Stimulated activated CD4-positive, alpha-beta T cell treated with anti-CD3 and anti-CD28 coated beads, Interleukin-4, amount 100 ng/mL, for 24 hours (primary cell): ENCODE measurements at places on chromosomes 3 and 15.

GRCh38 chr3:150237490-150237889, 170.6 kb upstream of the TSC22D2 start:
- no peak for DNase-seq

- peak; percentile 36 for DNase-seq
Observed at GRCh38 chr15:52730173-52730572, 51.0 kb upstream of the ATOSA start.

- no peak for DNase-seq
Observed at GRCh38 chr3:58234516-58234931, 3.1 kb upstream of the ABHD6 start.

DNA sequence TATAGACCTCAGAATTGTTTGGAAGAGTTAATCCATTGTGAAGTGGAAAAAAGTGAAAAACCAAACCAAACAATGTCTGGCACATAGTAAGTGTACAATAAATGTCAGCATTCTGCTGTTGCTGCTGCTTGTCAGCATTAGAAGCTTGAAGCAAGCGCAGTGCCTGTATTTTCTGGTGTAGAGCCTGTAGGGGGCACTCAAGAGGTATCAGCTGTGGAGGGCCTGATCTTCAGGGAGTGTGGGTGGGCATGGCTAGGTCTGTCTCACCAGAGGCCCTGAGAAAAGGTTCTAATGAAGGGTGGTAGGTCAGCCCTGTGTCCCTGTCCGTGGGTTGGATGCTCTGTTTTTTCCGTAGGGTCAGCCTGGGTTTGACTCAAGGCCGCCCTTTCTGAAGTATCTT, 3.6 kb downstream of the ADAMTSL3 start:
- DNase-seq, result no peak

DNA sequence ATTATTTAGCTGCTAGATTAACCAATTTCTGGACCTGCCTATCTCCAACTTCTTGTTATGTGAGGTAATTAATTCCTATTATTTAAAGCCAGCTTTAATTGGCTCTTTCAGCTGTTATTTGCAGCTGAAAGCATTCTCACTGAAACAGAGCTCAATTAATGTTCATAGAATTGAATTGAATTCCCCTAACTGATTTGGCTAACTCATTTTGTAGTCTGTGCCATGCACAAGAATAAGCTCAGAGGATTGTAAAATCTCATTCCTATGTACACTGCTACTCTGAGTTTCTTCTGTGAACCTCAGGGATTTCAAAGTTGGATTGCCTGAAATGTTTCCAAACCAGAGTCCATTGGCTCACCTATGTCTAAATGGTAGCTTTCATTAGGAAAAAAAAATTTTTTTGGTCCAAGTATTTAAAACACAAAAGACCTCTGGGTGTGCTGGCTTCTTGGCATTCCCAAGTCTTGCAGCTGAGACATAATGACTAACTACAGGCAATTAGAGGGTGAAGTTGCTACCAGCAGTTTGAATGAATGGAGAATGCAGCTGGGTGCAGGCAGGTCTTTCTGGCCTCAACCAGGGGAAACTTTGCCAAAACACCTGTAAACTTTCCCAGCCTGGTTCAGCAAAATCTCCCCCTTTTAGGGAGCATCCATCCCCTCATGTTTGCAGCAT, 134.3 kb downstream of the EDEM1 start:
- DNase-seq, result no peak
